ENCODE measurements at places on chromosomes 11 and 22.

DNA sequence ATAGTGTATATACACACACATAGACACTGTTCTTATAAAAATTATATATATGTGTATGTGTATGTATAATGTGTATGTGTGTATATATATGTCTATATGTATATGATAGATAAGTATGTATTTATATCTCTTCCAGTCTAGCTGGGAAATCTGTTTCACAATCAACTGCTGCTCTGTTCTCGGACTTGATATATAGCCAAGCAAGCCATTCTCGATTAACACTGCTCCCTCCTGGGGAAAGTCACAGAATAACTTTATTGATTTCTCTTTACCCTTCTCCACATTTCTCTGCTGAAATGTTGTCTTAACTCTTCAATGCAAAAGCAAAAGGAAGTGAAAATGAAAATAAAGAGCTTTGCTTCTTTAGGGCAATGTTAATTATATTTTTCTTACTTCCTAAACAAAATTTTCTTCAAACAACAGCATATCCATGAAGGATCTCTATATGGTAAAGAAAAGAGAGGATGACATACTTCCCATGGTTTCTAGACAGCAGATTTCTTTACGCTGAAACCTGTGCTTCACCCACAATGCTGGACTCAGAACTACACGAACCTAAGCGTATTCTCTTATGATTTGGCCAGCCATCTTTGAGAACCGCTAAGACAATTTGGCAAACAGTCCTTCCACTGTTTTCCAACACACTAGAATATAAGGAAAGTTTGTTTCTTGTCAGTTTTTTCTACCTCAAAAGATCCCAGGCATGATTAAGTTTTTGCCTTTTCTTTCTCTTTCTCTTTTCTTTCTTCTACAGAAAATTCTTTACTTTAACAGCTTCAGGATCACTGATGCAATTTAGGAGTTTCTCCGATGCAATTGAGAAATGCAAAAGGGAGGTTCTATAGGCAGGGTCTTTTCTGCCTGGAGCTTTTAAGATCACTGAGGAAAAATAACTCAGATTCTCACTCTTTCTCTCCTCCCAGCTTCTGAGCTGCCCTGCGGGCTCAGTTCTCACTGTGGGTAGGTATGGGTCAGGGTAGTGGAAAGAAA lies 1.9 kb downstream of the BLID start:
- no peak for DNase-seq

GRCh38 chr11:122179961-122180834 lies 64.2 kb upstream of the BLID start:
- DNase-seq, result no peak

DNA sequence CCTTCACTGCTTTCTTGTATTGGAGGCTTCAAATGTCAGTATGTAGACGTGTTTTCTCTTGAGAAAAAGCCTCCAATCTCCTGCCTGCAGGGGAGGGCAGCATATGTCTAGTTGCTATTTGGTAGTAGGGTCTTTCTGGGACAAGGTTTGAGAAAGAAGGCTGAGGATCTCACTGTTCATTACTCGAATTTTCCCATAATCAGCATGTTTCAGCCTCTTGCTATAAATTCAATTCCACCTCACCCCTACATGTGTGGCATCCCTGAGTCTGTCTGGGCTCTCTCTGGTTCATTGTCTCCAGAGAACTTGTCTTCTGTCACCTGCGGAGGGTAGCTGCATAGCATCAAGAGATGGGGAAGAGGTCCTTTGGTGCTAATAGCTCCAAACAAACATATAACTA lies 19.5 kb upstream of the CCDC83 start:
- DNase-seq, result no peak

DNA sequence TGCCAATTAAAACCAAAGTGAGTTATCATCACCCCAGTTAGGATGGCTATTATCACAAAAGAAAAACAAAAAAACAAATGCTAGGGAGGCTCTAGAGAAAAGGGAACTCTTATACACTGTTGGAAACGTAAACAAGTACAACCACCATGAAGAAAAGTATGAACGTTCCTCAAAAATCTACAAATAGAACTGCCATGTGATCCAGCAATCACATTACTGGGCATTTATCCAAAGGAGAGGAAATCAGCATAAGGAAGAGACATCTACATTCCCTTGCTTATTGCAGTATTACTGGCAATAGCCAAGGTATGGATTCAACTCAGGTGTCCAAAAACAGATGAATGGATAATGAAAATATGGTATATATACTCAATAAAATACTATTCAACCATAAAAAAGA lies 1145.1 kb downstream of the LRRC4C start:
- no peak for DNase-seq

DNA sequence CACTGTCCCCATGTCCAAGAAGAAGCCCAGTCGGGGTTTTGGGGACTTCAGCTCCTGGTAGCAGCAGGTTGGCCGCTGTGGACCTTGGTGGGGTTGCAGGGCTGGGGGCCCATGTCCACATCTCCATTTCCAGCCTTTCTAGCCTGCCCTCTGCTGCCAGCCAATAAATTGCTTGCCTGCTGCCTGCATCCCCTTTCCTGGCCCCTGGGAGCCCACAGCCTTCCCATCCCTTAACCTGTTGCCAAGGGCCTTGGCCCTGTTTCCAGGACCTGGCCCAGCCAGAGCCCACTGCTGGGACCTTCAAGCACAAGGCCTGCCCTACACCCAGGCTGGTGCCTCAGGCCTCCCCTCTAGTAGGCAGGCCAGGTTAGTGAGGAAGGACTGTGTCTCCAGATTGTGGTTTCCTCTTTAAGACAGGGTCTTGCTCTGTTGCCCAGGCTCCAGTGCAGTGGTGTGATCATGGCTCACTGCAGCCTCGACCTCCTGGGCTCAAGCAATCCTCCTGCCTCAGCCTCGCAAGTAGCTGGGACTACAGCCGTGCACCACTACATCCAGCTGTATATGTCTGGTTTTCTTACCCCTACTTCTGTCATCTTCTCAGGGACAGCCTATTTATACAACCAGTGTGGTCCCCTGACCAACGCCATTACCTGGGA lies 29.7 kb downstream of the PPIL2 start:
- DNase-seq, result no peak

- no peak for DNase-seq
Measured at GRCh38 chr22:46214149-46214548, 35.9 kb downstream of the CDPF1 start.

DNA sequence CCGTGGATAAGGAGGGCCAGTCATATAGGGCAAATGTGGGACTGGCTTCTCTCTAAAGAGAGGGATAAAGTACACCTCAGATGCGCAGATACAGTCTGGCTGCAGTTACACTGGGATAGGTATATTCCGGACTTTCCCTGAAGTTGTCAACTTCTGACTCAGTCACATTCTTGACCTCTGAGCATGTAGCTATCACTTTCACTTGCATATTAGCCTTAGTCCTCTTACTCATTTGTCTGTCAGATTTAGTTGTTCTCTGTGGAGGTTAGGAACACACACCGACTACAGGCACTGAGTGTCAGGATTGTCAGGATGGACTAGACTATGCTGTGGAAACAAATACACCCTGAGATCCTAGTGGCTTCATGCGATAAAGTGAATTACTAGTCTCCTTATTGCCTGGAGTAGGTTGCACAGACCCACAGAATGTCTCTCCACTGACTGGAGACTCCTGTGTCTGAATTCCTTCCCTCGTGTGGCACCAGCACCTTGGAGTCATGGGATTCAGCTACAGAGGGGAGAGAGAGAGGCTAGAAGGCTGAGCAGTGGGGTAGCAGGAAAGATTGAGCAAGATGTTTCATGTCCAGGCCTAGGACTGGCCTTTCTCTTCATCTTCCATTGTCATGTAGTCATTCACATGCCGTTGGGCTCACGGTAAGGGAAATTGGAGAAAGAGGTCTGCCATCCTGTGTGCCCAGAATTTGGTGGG lies 654.3 kb downstream of the NTM start:
- DNase-seq, result no peak

GRCh38 chr22:30241576-30242371 lies 4.8 kb downstream of the LIF start:
- no peak for DNase-seq

DNA sequence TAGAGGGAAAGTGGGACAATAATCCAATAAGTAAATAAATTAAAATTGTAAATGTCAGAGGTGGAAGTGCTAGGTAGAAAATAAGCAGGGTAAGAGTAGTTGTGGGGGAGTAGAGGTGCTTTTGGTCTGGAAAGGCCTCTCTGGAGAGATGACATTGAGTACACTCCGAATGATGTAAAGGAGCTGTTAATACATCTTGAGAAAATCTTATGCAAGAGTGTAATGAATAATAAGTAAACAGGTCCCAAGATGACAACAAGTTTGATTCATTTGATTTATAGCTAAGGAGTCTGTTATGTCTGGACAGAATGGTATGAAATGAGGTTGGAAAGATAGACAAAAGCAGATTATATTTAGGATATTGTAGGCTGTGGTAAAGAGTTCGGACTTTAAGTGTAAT lies 87.5 kb downstream of the TMEM135 start:
- DNase-seq, result no peak

- DNase-seq, result no peak
Measured at GRCh38 chr22:36926309-36926708, 12.9 kb downstream of the CSF2RB start.

GRCh38 chr11:134670961-134671370 lies 258.9 kb upstream of the B3GAT1 start:
- DNase-seq, result no peak

DNA sequence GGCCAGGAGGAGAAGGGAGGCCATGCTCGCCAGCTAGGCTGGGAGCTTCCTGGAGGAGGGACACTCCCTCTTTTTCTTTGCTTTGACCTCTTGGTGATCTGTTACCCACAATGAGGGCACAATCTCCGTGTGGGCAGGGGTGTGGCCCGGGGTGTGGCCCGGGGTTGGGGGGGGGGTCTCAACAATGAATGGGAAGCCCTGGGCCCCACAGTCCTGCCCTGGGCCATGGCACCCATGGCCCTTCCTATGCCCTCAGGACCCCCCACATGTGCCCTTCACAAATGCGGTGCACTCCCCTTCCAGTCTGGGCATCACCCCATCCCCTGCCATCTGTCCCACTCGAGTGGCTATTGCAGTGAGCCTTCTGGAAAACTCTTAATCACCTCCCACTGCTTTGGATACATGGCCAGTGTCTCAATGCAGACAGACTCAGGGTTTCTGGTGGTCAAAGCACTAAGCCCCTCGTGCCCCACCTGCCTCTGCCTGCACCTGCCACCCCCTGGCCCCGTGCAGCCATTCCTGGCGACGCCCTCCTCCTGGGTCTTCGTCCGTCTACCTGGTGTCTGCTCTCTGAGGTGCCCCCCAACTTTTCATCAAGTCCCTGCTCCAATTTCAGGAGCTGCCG lies 611.3 kb downstream of the TBC1D22A start:
- no peak for DNase-seq

DNA sequence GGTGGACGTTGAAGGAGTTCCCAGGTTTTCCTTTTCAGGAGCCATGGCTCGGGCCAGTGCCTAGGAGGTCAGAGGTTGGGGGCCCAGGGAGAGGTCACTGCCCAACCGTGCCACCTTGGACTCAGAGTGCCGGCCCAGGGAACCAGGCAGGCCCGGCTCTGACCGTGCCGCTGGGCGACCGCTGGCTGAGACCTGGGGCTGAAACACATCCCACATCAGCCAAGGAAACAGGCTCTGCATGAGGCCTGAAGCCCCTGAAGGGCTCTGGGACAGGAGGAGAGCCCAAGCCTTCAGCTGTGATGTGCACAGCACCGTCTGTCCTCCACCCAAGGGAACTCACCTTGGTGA lies 21.9 kb upstream of the RTN4R start:
- DNase-seq, result no peak

DNA sequence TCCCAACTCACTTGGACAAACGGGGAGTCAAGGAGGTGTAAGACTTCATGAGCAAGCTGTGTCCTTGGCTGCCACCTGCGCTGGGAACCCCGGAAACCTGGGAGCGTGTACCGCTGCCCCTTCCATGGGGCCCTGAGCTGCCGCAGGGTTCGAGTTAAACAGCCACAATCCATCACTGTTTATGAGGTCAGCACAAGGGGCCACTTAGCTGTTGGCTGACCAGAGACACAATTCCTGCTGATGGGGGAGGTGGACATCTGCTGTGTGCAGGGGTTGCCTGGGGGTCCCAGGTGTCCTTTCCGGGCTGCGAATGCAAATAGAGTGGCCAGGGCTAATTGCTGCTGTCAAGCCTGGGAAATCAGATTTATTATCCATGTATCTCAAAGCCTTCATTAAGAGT lies 549.3 kb downstream of the BRD1 start:
- no peak for DNase-seq

GRCh38 chr11:27097551-27097950 lies 56.9 kb downstream of the BBOX1 start:
- no peak for DNase-seq
